Epithelial cell of proximal tubule (primary cell): ENCODE measurements at places on chromosomes 6 and 20. TPM values are rescaled to one million over a fixed set of nuclear protein-coding genes. Genes with fewer than 3 reads are reported as not detected.

SLC25A27 gene
- 1.7 and 5.1 TPM in 2 replicates for total RNA-seq

MARCKS gene
- 133 and 177 TPM in 2 replicates for total RNA-seq

CCDC167 gene
- total RNA-seq = 126 and 136 TPM in 2 replicates

ARMH2 gene
- not detected in 2 replicates for total RNA-seq

PNPLA1 gene
- not detected in 2 replicates for total RNA-seq
